ENCODE measurements at places on chromosomes 3 and 15. TPM values are rescaled to one million over a fixed set of nuclear protein-coding genes. Genes with fewer than 3 reads are reported as not detected.

ASB14 gene
- total RNA-seq = not detected

- H3K4me1 ChIP-seq = no peaks in the 10 kb centered on the region
- no peak overlapping the region for H3K27ac ChIP-seq
- no peak for DNase-seq
- no peaks in the 10 kb centered on the region for H3K27me3 ChIP-seq
- H3K4me3 ChIP-seq = no peak overlapping the region
- H3K36me3 ChIP-seq = no peaks in the 10 kb centered on the region
Observed at GRCh38 chr3:33941804-33942203, 143.4 kb downstream of the PDCD6IP start.

C3orf85 gene
- total RNA-seq = not detected

LRRC2 gene
- 0.59 TPM for total RNA-seq

KCNAB1 gene
- total RNA-seq = 11.4 TPM

- H3K27ac ChIP-seq = peak overlapping the region; percentile 75
- peak; percentile 12 for DNase-seq
- no peaks in the 10 kb centered on the region for H3K36me3 ChIP-seq
- H3K4me1 ChIP-seq = peaks cover 4% of the 10 kb centered on the region
Observed at GRCh38 chr3:127791221-127791913, 30.9 kb downstream of the MGLL start.

MAP1A gene
- total RNA-seq = 23.7 TPM

GRCh38 chr3:58387650-58388546 is 45.7 kb downstream of the PDHB start:
- peaks cover 19% of the 10 kb centered on the region for H3K4me1 ChIP-seq
- peak overlapping the region; percentile 2 for H3K4me3 ChIP-seq
- H3K36me3 ChIP-seq = peaks cover 5% of the 10 kb centered on the region
- peak overlapping the region; percentile 88 for H3K27ac ChIP-seq
- no peaks in the 10 kb centered on the region for H3K27me3 ChIP-seq

GRCh38 chr15:100779331-100780207 is 100.1 kb upstream of the ALDH1A3 start:
- H3K27me3 ChIP-seq = no peaks in the 10 kb centered on the region
- no peak overlapping the region for H3K27ac ChIP-seq
- DNase-seq = peak; percentile 8
- no peaks in the 10 kb centered on the region for H3K4me1 ChIP-seq
- H3K36me3 ChIP-seq = no peaks in the 10 kb centered on the region

VIPR1 gene
- 8.0 TPM for total RNA-seq

DNA sequence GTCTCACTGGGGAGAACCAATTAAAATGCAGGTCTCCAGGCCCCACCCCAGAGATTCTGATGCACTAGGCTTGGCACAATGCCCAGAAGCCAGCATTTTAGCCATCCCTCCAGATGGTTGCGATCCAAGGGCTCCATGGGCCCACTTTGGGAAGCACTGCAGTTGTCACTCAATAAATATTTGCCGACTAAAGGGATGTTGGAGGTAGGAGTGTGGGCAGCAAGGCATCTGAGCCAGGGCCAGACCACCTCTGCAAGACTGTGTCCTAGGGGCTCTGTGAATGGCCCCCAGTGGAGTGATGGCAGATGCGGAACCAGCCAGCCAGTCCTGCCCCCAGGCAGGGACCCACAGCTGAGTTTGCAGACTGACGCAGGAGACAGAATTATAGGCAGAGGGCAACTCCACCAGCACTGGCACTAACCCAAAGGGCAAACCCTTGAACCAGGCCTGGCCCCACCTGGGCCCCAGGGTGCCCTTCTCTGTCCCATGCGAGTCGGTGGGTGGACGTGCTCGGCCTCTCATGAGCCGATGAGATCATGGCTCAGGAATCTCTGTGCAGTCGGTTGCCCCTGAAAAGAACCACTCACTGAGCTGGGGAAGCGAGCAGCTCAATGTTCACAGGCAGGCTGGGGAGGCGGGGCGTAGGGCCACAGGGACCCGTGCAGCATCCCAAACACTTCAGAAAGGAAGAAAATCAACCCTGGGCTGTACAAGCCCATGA is 49.7 kb downstream of the SEMA5B start:
- H3K27me3 ChIP-seq = no peaks in the 10 kb centered on the region
- no peak for DNase-seq
- no peak overlapping the region for H3K27ac ChIP-seq

GRCh38 chr15:84598993-84599392 is 1.8 kb upstream of the ZSCAN2 start:
- no peaks in the 10 kb centered on the region for H3K36me3 ChIP-seq
- H3K4me1 ChIP-seq = peaks cover 23% of the 10 kb centered on the region
- H3K27me3 ChIP-seq = no peaks in the 10 kb centered on the region
- H3K4me3 ChIP-seq = no peak overlapping the region

DNA sequence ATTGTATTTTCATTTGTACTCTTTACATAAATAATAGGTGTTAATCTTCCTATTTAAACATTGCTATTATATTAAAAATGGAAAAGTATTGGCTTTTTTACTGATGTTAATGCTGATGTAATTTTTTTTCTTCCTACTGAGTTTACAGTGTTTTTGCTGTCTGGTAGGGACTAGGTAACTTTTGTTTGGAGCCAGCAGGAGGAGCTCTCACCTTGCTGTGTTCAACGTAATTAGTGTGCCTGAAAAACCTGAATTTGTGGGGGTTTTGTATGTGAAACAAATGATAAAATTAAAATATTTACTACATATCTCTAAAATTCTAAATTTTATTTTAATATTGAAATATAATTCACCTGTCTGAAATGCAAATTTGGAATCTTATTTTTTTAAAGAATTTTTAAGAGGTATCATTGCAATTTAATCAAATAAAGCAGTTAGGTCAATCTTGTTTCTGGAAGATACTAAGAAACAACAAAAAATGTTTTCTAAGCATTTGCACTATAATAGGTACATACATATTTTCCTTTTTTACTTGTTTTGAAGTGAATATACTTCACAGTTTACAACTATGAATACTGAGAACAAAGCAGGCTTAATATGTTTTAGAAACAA is 48.8 kb downstream of the EPHA6 start:
- no peaks in the 10 kb centered on the region for H3K27me3 ChIP-seq
- no peak for DNase-seq
- H3K4me3 ChIP-seq = no peak overlapping the region
- no peaks in the 10 kb centered on the region for H3K36me3 ChIP-seq
- no peak overlapping the region for H3K27ac ChIP-seq
- no peaks in the 10 kb centered on the region for H3K4me1 ChIP-seq

DNA sequence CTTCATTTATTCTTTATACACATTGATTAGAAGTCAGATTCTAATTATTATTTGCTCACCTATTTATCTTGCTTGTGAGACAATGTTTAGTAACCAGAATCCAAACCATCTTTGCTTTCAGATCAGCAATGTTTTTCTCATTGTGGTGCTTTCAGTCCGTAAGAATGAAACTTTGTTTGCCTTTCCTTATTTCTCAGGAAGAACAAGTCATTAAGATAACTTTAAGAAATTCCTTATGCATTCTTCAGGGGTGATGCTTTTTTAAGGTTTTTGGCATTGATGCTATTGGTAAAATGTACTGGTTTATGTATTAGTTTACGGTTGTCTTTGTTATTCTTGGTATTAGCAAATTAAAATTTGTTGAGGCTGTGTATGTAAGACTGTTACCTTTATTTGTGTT is 120.8 kb upstream of the POU1F1 start:
- no peaks in the 10 kb centered on the region for H3K4me1 ChIP-seq
- no peak overlapping the region for H3K4me3 ChIP-seq
- H3K27ac ChIP-seq = no peak overlapping the region
- H3K36me3 ChIP-seq = no peaks in the 10 kb centered on the region
- no peak for DNase-seq

GOLGA6L10 gene
- total RNA-seq = 0.20 TPM

ACKR4 gene
- 0.59 TPM for total RNA-seq

- no peak overlapping the region for H3K4me3 ChIP-seq
- H3K27me3 ChIP-seq = no peaks in the 10 kb centered on the region
- no peaks in the 10 kb centered on the region for H3K4me1 ChIP-seq
Observed at GRCh38 chr3:44045476-44046275, 196.0 kb upstream of the TOPAZ1 start.

- H3K36me3 ChIP-seq = no peaks in the 10 kb centered on the region
- H3K27ac ChIP-seq = no peak overlapping the region
- no peak for DNase-seq
- no peak overlapping the region for H3K4me3 ChIP-seq
Observed at GRCh38 chr3:110456001-110456400, 615.6 kb upstream of the NECTIN3 start.

DNA sequence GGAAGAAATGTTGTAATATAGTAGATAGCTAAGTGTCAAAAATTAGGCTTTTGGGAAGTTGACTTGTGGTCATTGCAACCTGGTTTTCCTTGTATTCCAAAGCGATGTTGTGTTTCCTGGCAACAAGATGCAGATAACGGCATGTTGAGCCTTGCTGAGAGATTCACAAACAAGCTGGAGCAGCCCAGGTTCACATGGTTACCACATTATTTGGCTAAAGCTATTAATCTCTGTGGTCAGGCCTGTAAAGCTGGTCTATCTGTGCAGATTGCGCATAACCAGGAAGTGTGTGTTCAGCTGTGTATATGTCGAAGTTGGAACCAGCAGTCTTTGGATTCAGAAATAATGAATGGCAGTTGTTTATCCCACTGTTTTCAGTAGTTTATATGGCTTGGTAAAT is 6.6 kb downstream of the TIPARP start:
- H3K36me3 ChIP-seq = no peaks in the 10 kb centered on the region
- H3K4me3 ChIP-seq = no peak overlapping the region
- H3K27ac ChIP-seq = no peak overlapping the region
- peaks cover 92% of the 10 kb centered on the region for H3K4me1 ChIP-seq

PLAAT1 gene
- 0.84 TPM for total RNA-seq

DNA sequence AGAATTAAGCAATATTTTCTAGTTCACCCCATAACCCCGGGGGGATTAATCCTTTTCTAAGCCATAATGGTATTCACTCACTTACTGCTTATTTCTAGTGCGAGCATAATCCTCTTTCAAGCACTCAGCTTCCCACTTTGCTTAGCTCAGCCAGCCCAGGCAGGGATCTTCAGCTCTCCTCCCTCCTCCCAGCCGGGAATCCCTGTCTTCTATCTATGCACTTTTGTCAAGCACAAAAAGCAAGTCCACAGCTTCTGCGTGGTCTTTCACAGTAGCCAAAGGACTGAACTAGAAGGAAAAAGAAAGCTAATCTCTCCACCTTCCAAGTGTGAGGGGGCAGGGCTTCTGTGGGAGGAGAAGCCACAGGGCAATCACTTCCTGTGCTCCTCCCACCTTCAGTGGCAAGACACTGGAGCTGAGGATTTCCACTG is 62.8 kb downstream of the PEX5L start:
- H3K4me3 ChIP-seq = peak overlapping the region; percentile 33
- no peak for DNase-seq
- no peaks in the 10 kb centered on the region for H3K27me3 ChIP-seq
- peak overlapping the region; percentile 78 for H3K27ac ChIP-seq
- H3K4me1 ChIP-seq = peaks cover 12% of the 10 kb centered on the region

GRCh38 chr3:100662113-100662823 is 47.0 kb upstream of the TFG start:
- H3K4me1 ChIP-seq = no peaks in the 10 kb centered on the region
- no peak overlapping the region for H3K27ac ChIP-seq
- H3K27me3 ChIP-seq = no peaks in the 10 kb centered on the region
- no peak for DNase-seq
- H3K4me3 ChIP-seq = no peak overlapping the region
- H3K36me3 ChIP-seq = no peaks in the 10 kb centered on the region

DNA sequence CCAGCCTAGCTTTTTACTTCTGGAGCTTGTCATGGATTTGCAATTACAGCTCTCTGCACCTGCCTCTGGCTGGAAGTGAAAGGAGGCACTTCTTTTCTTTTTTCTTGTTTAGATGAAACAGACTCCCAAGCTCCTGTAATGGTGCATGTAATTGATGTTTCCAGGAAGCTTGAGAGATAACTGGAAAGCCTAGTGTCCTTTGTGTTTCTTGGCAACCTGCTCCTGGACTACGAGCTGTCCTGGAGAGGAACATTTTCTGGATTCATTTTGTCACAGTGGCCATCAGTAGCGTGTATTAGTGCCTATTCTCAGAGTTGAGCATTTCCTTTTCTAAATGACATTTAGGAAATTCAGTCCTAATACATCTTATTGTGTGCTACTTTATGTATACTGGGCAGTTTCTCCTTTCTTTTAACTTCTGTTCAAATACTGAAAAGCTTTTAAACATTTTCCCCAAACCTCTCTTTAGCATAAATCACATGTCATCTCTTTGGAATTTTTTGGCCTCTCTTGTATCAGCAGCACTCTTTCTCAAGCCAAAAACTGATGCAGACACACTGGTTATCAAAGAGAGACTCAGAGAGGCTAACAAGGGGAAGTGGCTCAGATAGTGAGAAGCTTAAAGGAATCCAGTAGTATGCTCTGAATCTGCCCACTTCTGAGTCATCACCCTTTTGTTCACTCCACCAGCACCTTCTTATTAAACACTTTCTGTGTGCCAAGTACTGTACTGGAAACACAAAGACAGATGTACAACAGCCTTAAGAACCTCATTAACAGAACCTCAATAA is 62.6 kb upstream of the SLC2A2 start:
- no peaks in the 10 kb centered on the region for H3K36me3 ChIP-seq
- no peak overlapping the region for H3K4me3 ChIP-seq
- H3K27ac ChIP-seq = peak overlapping the region; percentile 32
- no peaks in the 10 kb centered on the region for H3K4me1 ChIP-seq
- no peaks in the 10 kb centered on the region for H3K27me3 ChIP-seq

DNA sequence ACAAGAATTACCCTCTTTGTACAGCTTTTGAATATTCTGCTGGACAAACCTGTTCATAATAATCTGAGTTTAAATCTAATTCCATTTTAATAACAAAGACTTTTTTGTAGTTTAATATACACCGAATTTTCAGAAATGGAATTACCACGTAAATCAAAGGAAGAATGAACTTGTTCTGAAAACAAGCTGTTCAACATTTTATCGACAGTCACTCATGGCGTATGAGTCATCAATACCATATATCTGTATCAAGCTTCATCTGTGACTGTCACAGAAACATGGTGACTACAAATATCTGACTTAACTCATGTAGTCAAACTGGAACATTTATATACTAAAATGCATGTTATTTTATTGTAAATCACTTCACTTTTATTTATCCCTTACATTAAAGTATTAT is 90.0 kb downstream of the EFL1 start:
- H3K4me1 ChIP-seq = peaks cover under 1% of the 10 kb centered on the region
- H3K4me3 ChIP-seq = no peak overlapping the region
- H3K27ac ChIP-seq = no peak overlapping the region
- H3K27me3 ChIP-seq = no peaks in the 10 kb centered on the region

CD80 gene
- total RNA-seq = not detected

- no peaks in the 10 kb centered on the region for H3K36me3 ChIP-seq
- H3K4me3 ChIP-seq = no peak overlapping the region
- no peaks in the 10 kb centered on the region for H3K27me3 ChIP-seq
- no peaks in the 10 kb centered on the region for H3K4me1 ChIP-seq
Observed at GRCh38 chr3:124951511-124952281, 17.1 kb upstream of the MUC13 start.

DNA sequence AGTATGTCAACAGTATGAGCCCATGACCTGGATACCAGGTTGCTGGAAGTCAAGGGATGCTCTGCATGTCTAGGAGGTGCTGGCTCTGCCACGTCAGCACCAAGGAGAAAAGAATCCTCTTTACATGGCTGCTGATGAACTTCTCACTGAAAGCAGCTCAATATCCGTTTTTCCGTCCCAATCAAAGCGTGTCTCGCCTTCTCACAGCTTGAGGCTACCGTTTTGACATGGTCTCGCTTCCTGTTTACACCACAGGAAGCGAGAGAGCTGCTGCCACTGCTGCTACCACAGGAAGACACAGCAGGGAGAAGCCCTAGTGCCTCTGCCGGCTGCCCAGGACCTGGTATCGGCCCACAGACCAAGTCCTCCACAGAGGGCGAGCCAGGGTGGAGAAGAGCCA is 27.3 kb downstream of the STARD5 start:
- no peaks in the 10 kb centered on the region for H3K36me3 ChIP-seq
- H3K27me3 ChIP-seq = no peaks in the 10 kb centered on the region
- H3K4me3 ChIP-seq = no peak overlapping the region
- no peak overlapping the region for H3K27ac ChIP-seq
- DNase-seq = peak; percentile 37
- H3K4me1 ChIP-seq = no peaks in the 10 kb centered on the region

Data from tibial nerve (tissue), 4 donors.